Activated naive CD8-positive, alpha-beta T cell treated with anti-CD3 and anti-CD28 coated beads, Interleukin-2, amount 10 ng/mL, durations not matched to agents 7 days and 5 days (primary cell): ENCODE measurements at places on chromosomes 4 and X.

- no peaks in the 10 kb centered on the region for H3K27me3 ChIP-seq
- peaks cover 23% of the 10 kb centered on the region for H3K36me3 ChIP-seq
- peaks cover 8% of the 10 kb centered on the region for H3K4me1 ChIP-seq
- H3K4me3 ChIP-seq, result no peak overlapping the region
- no peak for DNase-seq
- H3K27ac ChIP-seq, result no peak overlapping the region
Measured at GRCh38 chrX:23990455-23990854, 36.5 kb downstream of the KLHL15 start.

DNA sequence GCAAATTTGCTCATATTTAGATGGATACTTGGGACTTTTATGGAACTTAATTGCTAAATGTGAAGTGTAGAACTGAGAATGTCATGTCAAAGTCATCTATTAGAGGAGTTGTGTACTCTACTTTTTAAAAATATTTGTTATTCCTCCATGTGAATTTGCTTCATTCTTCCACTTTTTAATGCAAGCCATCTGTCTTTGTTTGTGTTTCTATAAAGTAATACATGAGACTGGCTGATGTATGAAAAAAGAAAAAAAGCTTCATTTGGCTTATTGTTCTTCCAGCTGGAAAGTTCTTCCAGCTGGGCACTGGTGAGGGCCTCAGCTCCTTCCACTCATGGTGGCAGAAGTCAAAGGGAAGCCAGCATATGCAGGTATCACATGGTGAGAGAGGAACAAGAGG, 114.6 kb upstream of the GRID2 start:
- H3K4me1 ChIP-seq, result no peaks in the 10 kb centered on the region
- H3K27ac ChIP-seq, result no peak overlapping the region
- H3K4me3 ChIP-seq, result no peak overlapping the region
- no peak for DNase-seq
- no peaks in the 10 kb centered on the region for H3K36me3 ChIP-seq
- no peaks in the 10 kb centered on the region for H3K27me3 ChIP-seq

GRCh38 chrX:133461231-133461630, 45.9 kb upstream of the GPC4 start:
- no peak overlapping the region for H3K27ac ChIP-seq
- no peak overlapping the region for H3K4me3 ChIP-seq
- H3K27me3 ChIP-seq, result no peaks in the 10 kb centered on the region
- H3K4me1 ChIP-seq, result no peaks in the 10 kb centered on the region

DNA sequence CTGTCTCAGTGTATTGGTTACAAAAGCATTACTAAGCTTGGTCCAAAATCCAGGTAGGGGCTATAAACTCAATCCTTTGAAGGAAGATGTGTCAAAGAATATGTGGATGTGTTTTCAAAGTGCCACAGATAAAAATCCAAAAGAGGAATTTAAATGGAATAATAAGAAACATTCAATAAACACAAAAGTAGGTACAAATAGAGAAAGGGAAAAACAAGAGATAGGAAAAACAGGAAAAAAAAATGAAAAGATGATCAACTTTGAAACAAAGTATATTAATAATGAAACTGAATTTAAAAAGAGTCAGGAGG, 64.0 kb downstream of the PPP4R3C start:
- H3K4me3 ChIP-seq, result no peak overlapping the region
- H3K27me3 ChIP-seq, result no peaks in the 10 kb centered on the region
- no peaks in the 10 kb centered on the region for H3K36me3 ChIP-seq
- H3K27ac ChIP-seq, result no peak overlapping the region

DNA sequence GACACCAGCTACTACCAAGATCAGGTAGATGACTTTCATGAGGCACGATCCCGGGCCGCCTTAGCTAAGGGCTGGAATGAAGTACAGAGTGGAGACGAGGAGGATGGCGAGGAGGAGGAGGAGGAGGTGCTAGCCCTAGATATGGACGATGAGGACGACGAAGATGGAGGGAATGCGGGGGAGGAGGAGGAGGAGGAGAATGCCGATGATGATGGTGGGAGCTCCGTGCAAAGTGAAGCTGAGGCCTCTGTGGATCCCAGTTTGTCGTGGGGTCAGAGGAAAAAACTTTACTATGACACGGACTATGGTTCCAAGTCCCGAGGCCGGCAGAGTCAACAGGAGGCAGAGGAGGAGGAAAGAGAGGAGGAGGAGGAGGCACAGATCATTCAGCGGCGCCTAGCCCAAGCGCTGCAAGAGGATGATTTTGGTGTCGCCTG, 481 bp downstream of the UTP3 start:
- H3K27me3 ChIP-seq, result no peaks in the 10 kb centered on the region
- peak overlapping the region; percentile 96 for H3K27ac ChIP-seq
- peak overlapping the region; percentile 89 for H3K4me3 ChIP-seq

- no peak overlapping the region for H3K27ac ChIP-seq
- peaks cover 2% of the 10 kb centered on the region for H3K27me3 ChIP-seq
- H3K4me1 ChIP-seq, result no peaks in the 10 kb centered on the region
- no peak overlapping the region for H3K4me3 ChIP-seq
- H3K36me3 ChIP-seq, result no peaks in the 10 kb centered on the region
Measured at GRCh38 chr4:16988814-16989213, 90.4 kb upstream of the LDB2 start.
